ENCODE measurements at places on chromosomes 5 and 9.

DNA sequence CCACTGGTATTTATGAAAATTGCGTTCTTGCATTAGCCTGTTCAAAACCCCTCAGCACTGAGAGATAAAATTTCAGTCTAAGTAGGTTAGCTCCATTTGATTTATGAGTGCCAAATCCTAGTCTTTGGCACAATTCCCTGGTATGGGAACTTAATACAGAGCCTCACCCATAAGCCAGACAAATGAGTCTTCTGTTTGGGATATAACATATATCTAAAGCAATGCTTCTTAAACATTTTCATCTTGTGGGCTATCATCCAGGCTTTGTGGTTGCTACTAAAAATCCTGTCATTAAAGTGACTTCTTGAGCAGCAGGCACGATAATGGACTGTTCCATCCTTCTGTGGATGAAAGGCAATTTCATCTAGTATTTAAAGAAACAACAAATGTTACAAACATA is 419.5 kb upstream of the ACTBL2 start:
- no peak for DNase-seq

DNA sequence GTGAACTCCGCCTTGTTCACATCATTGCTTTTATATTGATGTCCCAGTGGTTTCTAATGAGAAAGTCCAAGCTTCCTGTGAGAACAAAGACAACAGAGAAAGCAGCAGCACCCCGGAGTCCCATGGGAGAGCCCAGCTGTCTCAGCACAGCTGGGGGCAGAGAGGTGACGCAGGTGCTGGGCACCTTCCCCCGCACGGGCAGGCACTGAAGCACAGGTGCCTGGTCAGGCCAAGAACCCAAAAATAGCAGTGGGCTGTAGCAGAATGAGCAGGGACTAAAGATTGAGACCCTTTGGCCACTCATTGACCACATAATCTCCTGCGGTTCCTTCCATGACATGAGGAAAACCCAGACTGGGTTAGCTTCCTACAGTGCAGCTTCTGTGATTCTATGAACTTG is 18.8 kb downstream of the SRD5A1 start:
- no peak for DNase-seq

DNA sequence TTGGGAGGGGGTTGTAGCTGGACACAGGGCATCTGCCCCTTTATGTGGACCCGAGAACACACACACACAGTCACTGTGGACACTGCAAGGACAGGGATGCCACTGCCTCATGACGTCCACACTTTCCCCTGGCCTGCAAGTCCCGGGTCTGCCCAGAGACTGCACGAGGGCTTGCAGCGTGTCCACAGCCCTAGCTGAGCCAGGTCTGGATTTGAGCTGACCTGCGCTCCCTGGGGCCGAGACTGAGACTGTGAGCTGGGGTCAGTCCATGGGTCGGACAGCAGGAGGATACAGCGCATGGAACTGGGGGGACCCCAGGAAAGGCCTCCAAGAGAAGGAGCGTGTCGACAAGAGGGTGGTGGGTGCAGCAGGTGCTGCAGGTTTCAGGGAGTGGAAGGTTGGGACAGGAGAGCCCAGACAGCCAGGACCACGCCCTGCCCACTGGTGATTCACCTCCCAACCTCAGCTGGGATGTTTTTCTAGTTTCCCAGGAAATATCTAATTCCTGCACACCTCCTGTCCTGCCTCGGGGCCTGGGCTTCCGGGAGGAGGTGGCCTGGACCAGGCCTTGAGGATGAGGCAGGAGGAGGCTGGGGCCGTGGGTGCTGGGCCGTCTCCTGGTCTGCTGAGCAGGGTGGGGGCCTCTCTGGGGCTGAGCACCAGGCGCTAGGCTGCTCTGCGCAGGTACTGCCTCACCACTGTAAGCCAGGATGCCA is 806 bp upstream of the RNF224 start:
- DNase-seq: no peak

DNA sequence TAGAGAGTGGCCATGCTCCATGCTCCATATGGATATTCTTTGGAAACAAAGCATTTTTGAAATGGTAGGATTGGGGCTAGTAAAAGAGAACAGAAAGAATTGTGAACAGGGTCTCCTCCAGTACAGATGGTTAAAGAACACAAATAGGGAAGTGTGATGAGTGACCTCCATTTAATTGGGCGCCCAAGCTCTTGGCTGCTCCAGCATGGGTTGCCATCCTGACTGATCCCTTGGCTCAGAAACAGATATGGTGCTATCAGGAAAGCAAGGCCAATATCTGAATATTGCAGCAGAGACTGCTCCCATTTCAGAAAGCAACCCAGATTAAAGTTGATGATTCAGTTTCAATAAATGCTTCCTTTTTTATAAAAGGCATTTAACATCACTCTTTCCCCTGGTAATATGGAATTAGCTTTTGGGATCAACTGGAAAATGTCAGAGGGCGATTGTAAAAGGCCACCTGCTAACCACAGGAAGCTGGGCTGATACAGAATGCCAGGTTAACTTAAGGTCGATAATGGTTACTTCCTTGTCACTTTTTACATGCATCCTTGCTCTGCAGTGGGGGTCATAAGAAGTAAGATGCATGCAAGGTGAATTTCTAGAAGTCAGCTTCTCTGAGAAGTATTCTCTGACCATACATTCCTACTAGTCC is 52.9 kb downstream of the TMC1 start:
- DNase-seq: no peak

GRCh38 chr5:119626086-119626485 is 3.3 kb upstream of the FAM170A start:
- DNase-seq: no peak

- no peak for DNase-seq
Measured at GRCh38 chr9:136372561-136373299, 739 bp downstream of the CARD9 start.

GRCh38 chr5:178215280-178216002 is 11.1 kb downstream of the HNRNPAB start:
- DNase-seq: no peak

DNA sequence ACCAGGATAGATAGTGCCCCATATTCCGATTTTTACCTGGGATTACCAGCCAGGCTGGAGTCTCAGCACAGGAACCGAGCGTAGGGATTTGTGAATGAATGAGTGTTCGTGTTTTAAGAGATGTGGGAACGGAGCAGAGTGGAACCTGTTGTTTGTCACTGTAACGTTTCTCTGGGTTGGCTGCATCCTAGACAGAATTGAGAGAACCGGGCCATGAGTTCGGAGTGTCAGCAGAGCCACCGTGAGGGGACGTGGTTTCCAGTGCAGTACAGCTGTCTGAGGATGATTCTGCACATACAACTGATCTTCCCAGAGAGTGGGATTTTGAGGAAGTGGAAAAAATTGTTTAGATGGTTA is 1.2 kb downstream of the PDE8B start:
- no peak for DNase-seq

GRCh38 chr9:8859416-8859815 is 1059.8 kb upstream of the DMAC1 start:
- DNase-seq: no peak

DNA sequence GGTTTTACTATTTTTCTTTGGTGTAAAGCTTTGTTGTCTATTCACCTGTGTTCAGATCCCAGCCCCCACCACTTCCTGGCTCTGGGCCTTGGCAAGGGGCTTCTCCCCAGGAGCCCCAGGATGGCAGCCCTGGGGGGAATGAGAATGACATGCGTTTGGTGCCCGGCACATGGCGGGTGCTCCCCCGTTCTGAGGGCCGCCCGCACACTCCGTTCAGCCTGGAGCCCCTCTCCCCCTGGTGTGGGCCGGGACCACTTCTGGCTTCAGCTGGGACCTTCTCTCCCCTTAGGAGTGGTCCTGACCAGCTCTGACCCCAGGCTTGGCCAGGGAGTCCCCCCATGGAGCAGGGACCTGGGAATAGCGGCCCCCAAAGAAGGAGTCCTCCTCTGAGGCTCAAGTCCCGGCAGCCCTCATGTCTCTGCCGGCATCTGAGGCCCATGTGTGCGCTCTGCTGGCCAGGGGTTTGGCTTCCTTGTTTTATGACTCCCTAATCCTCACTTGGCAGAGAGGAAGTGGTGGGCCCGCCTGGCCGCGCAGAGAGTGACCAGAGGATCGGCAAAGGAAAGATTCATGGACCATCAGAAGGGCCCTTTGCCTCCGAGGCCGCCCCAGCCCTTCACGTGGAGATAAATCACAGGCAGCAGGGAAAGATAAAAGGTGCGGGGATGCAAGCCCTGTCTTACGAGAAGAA is 57.0 kb upstream of the LMX1B start:
- no peak for DNase-seq

- DNase-seq: no peak
Measured at GRCh38 chr5:3251784-3252183, 343.8 kb upstream of the IRX1 start.

- DNase-seq: no peak
Measured at GRCh38 chr5:109450129-109450877, 40.5 kb upstream of the PJA2 start.

DNA sequence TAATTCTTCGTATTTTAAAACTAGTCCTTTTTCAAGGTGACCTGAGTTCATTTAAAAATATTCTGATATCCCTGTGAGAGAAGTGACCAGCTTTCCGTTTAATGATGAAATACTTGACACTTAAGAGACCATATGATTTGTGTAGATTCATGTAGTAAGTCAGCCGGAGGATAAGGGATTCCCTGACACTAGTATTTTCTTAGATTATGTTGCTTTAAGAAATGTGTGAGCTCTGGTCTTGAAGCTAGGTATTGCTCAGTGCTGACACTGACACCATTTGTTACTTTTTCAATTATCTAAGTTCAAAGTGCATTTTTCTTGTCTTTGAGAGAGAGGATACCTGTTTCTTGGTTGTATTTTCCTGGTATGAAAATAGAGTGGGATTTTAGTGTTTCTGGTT is 4.2 kb downstream of the NIPBL start:
- DNase-seq: no peak

DNA sequence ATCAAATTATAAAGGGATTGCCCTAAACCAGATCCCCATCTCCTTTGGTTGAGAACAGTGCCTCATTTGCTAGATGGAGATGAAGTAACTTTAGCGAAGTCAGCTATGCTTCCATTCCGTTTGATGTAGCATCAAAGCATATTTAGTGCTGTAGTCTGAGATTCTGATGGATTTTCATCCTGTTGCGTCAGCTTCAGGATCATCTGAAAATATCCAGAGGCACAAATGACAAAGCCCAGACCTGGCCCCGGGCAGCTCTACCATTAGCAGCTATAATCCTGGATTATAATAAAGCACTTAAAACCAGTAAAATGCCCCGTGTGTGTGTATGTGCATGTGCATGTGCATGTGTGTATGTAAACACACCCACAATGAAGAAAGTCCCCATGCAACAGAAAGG is 44.7 kb downstream of the ERAP1 start:
- no peak for DNase-seq

Data from CD4-positive, alpha-beta T cell treated with Interleukin-1 beta for 1 hour (primary cell).